ENCODE measurements at places on chromosomes 2 and 18.

- no peak for ATAC-seq
Measured at GRCh38 chr2:216306868-216307267, 65.4 kb downstream of the MARCHF4 start.

DNA sequence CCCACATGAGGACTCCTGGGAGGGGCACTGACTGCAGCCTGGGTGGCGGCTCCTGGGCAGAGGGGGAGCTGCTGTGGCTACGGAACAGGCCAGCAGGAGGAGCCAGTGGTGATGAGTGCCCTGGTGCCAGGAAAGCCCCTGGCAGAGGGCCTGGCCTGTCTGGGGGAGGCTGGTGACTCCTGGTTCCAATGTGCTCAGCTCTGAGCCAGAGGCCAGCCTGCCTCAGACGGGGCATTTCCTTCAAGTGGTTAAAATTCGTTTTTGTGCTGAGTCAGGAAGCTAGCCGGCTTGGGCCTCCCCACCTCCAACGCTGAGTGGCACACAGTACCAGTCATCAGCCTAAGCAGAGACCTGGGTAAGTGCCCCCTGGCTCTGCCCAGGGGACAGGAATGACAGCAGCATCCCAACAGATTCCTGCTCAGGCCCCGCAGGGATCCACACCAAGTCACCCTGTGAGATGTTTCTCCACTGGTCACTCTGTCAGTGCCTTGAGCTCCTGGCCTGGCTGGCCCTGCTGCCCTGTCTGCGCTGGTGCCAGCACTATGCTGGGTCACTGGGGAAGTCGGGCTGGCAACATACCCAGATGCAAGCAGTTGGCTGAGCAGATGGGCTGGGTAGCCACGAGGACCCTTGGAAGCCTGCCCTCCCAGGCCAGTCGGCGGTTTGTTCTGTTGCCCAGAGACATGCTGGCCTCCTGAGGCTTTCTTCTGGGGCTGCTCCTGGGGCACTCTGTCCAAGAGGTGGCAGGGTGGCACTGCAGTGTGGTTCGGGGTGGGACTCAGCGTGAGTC is 7.1 kb upstream of the KLF11 start:
- peak; percentile 95 for ATAC-seq

GRCh38 chr2:39736640-39737039 is 42.4 kb downstream of the THUMPD2 start:
- peak; percentile 78 for ATAC-seq

DNA sequence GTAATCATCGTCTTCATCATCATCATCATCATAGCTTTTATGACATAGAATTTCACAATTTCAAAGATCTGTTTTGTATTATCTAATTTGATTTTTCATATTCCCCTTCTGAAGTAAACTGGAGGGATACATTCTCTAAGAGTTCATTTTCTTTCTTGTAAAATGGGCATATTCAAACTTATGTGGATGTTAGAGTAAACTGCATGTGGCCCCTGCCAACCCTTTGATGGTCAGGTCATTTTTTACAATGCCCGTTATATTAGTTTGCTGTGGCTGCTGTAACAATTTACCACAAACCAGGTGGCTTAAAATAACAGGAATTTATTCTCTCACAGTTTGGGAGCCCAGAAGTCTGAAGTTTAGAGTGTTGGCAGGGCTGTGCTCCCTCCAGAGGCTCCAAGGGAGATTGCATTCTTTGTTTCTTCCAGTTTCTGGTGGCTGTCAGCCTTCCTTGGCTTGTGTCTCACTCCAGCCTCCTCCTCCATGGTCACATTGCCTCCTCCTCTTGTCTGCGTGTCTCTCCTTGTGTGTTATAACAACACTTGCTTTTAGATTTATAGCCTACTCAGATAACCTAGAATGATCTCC is 127.5 kb upstream of the MMADHC start:
- ATAC-seq, result peak; percentile 97

- no peak for ATAC-seq
Measured at GRCh38 chr2:236748385-236748784, 178.8 kb downstream of the ACKR3 start.

DNA sequence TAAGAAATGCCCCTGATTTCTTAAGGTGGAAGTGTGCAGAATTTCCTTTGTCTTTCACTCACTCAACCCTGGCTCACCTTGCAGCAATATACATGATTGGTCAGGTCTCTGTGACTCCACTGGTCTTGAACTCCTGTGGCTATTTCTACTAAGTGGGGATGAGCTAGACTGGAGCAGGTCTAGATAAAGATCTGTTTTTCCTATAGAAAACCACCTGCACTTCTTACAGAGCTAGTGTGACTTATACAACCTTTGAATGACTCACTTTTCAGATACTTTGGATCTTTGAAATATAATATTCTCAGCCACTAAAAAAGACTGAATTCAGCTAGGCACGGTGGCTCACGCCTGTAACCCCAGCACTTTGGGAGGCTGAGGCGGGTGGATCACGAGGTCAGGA is 98.5 kb upstream of the KCTD1 start:
- ATAC-seq, result no peak

DNA sequence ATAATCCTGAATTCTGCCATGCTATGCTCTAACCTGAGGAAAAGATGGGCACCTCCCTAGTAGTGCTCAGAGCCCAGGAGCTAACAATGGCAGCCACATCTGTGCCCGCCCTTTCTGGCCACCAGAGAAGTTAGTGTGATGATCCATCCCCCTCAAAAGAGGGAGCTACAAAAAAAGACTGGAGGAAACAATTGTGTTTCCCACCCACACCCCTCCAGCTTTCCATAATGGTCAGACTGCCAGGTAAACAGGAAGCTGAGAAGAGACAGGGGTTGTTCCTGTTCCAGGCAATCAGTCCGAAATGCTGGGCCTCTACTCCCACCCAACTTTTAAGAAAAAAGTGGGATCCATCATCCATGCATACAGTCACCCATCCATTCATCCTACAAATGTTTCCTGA is 3.2 kb downstream of the TBC1D8 start:
- ATAC-seq, result no peak

GRCh38 chr18:13461469-13461868 is 242.9 kb downstream of the LDLRAD4 start:
- ATAC-seq, result no peak

GRCh38 chr2:108853421-108853820 is 66.8 kb downstream of the CCDC138 start:
- ATAC-seq, result no peak

- ATAC-seq, result no peak
Measured at GRCh38 chr2:106530866-106531265, 43.7 kb downstream of the CD8B2 start.

DNA sequence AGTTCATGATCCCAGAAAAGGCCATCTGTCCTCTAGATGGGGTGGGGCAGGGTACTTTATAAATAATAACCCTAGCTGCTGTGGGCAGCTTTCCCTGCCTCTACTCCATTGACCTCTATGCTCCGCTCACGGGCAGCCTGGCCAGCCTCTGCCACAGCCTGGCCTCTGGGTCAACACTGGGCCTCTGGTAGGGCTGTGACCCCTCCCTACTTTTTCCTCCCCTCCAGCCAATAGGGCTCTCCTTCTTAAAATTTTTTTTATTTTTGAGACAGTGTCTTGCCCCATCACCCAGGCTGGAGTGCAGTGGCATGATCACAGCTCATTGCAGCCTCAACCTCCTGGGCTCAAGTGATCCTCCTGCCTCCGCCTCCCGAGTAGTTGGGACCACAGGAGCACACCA is 4.1 kb upstream of the GAREM2 start:
- ATAC-seq, result no peak

DNA sequence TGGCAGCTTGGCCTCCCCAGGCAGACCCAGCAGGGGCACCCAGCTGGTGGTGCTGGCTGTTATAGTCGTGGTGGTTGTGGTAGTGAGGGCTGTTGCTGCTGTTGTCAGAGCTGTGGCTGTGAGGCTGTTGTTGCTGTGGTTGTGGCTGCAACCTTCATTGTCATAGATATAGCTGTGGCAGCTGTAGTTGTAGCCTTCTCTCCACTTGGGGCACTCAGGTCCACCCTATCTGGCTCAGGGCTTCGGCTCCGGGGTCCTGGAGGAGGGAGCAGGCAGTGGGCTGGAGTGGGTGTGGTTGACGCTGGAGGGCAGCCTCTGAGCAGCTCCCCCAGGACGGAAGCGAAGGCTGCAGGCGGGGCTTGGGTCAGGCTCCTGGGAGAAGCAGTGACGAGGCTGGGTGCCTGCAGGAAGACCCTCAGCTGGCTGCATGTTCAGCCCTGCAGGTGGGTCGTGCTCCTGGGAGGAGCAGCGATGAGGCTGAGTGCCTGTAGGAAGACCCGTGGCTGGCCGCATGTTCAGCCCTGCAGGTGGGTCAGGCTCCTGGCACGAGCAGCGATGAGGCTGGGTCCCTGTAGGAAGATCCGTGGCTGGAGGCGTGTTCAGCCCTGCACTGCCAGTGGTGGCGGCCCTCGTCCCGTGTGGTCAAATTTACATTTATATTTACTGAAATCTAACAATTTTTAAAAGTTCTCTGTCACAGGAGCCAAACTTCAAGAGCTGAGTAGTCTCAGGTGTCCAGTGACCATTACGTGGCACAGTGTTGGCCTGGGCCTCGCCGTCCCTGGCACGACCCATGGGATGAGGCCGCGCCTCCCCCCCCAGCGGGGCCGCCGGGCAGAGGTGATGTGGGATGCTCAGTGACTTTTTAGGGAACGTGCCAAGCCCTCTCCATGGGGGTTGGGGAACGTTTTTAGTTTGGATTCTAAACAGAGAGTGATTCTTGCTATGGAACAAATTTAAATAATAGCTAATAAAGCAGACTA is 79.2 kb upstream of the PXDN start:
- ATAC-seq, result no peak

DNA sequence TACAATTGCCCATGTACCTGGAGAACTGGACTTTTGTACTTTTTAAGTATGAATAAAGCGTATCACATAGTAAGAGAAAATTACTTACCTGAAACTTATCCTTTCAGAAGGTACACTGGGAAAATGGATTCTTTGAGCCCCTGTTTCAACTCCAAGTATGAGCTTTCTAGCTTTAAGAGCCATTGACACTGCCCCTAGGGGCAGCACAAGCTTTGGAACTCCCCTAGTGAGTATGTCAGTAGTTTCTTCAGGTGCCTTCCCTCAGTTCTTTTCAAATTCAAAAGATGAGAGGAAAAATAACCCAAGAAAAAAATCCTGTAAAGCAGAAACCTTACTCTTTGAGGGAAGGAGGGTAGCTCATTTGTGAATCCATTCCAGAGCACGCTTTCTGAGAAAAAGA is 124.1 kb downstream of the MEMO1 start:
- ATAC-seq, result peak; percentile 74

DNA sequence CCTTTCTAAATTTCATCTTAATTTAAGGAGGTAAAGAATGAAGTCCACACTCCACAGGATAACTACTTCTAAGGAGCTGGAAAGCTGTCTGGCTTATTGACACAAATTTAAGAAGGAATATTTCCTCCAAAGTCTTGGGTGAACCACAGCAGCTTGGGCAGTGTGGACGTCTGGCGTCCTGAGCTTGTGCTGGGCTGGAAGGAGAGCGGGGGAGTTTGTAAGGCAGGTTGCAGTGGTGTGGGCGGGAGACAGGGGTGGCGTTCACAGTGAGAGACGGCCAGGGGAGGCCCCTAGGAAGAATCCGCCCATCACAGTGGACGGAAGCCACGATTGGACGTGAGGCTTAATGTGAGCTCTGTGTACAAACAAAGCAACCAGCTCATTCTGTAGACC is 25.7 kb downstream of the ADI1 start:
- peak; percentile 42 for ATAC-seq
